ENCODE measurements at places on chromosomes 7 and 10. TPM values are rescaled to one million over a fixed set of nuclear protein-coding genes. Genes with fewer than 3 reads are reported as not detected.

Gene TSPAN33
- total RNA-seq = 6.3 TPM

Gene INHBA
- 71.2 TPM for total RNA-seq

DNA sequence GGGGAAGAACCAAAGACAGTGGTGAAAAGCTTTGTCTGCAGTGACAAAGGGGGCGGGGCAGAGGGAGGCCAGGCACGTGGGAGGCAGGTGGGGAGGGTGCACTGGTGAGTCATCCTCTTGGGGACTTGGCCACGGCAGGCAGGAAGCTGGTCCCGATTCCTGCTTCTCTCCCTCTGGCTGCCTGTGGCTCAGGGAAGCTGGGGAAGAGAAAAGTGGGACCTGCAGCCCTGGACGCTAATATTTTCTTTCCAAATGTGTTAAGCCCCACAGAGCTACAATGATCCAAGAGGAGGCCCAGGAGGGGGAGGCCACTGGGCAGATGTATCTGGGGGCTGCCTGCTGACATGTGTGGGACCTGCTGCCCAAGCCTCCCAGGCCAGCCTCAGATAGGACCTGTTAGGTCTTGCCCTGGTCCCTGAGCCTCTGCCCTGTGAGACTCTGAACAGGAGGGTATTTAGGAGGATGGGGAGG lies 231.8 kb downstream of the KCNMA1 start:
- DNase-seq = peak; percentile 89

GRCh38 chr10:53664282-53665019 lies 891.9 kb upstream of the MBL2 start:
- no peak for DNase-seq

- DNase-seq = no peak
These were observed 35.4 kb downstream of the BNIP3 start for GRCh38 chr10:131946321-131946751.

DNA sequence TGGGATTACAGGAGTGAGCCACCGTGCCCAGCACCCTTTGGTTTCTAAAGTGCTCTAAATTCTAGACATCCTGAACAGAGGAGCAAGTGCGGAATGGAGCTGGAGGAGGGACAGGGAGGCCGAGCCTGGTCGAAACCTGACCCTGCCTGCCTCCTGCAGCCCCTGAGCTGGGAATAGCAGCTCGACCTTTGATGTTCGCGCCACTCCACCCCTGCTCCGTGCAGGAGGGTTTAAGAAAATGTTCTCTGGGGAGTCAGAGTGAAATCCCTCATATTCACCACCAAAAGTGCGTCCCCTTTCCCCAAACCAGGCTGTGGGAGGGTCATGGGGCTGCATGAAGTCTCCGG lies 1.8 kb downstream of the PGAM2 start:
- no peak for DNase-seq

DNA sequence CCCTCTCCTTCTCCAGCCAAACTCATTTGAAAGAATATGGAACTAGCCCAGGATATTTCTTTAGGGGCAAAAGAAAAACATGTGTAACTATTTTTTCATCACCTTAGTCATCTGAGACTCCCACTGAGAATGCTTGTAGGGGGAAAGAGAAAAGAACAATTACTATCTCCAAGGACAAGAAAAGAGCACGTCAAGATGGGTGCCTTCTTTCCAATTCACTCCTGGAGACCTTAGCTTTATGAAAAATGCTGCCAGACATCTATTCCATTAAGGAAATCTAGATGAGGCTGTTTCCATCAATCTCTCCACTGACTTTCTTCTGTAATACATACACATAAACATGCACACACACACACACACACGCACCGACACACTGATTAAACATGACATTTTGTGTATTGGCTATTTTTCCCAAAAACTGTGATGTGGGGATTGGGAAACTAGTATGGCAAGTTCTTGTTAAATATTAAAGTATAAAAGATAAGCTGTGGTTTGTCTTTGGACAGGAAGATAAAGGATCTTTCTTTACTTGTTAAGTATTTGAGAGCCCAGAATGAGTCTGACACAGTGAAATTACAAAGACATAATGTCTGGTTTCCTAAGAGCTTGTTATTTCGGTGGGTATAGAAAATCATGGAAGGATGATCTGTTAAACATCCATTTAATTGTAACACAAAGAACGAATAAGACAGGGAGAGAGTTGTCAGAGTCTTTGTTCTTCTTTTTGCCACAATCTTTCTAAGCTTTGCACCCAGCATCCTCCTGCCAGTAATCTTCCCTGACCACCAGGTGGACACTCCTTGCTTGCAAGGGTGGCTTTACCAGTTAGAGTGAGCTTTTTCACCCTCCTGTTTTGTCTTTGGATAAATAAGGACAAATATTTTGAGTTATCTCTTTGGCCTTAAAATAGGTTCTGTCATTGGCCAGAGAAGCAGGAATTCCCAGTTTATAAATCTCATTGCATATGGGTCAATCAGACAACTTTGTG lies 177.3 kb upstream of the TMEM72 start:
- DNase-seq = no peak

GRCh38 chr7:105519353-105519752 lies 2.7 kb downstream of the PUS7 start:
- no peak for DNase-seq

DNA sequence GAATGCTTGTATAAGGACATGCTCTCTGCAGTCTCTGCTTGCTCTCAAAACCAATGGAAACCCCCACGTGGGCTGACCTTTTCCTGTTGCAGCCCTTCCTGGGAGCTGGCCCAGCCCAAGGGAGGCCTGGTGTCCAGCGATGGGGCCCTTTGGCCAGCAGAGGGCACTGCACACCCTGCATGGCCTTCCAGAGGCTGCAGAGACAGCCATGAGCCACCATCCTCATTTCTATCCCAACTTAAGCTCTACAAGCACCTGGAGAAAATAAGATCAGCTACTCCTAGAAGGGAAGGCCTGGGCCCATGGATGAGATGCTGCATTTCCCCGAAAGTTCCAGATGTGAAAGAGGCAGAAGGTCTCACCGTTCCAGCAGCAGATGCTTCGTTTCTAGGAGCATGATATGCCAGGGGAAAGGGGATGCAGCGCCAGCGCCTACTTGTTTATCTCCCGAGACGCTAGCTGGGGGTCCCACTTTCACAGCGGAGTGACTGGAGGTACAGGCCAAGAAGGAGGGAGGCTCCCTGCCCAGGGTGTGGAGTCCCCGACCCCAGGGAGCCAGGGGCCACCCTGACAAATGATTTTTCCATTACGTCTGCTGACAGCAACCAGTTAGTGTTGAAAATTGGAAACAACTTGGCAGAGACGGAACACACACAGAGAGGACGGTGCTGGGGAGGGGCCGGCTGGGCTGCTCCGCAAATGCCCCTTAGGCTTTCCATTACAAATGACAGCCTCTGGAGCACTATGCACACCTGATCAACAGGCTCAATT lies 106.4 kb downstream of the ZRANB1 start:
- peak; percentile 95 for DNase-seq

DNA sequence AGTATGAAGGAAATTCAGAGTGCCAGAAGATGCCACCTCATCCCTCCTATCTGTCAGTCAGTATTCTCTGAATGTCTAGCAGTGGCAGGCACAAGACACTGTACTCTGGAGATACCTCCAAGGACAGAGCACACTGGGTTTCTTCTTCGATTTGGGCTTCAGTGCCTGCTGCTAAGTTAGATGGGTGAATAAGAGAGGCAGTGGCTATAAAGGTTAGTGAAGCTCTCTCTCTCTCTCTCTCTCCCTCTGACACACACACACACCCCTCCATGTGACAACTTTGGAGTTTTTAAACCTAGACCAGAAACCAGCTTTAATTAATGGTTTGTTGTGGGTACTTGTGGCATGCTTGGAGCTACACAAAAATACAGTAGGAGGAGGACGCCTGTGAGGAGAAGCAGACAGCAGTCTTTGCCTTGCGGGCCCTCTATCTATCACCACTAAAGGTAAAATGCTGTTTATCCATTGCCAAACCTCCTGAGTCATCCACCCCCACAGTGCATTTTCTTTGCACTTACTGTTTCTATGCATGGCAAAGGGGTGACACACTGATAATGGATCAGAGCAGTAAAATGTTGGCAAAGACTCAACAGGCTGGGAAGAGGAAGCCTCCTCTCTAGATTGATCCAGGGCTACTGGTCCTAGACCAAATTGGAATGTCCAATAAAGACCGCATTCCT lies 102.5 kb downstream of the TRIL start:
- DNase-seq = no peak

All from posterior vena cava (tissue), 2 donors.